T-helper 9 cell (primary cell): ENCODE measurements at places on chromosomes 7 and 10.

- DNase-seq = no peak
These were observed 62.7 kb upstream of the ZPBP start for GRCh38 chr7:50155755-50156154.

DNA sequence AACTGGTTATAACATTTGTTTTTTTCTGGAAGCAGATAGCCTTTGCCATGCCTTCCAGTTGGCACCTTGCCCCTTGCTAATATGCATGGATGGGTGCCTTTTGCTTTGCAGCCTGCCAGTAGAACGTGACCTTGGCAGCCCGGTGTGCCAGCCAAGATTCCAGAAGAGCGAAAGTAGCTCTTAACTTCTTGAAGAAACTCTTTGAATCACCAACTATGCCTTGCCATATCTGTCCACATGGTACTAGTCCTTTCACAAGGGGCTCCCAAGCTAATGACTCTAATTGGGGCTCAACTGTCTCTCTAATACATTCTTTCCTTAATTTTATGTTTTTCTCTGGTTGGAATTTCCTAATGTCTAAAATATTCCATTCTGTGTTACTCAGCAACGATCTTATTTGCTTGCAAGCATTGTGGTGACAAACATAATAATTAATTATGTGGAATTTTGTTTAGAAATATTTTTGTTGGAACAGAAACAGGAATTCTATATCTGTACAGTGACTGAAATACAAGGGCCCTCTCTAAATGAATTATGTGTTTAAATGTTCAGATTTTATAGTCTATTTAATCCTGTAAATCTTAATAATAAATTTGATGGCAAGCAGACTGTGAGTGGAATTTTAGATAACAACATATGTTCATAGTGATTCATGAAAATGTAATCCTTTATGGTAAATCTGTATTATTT is 45.8 kb downstream of the HDAC9 start:
- no peak for DNase-seq

GRCh38 chr7:138204285-138204981 is 128.2 kb downstream of the AKR1D1 start:
- DNase-seq = no peak

DNA sequence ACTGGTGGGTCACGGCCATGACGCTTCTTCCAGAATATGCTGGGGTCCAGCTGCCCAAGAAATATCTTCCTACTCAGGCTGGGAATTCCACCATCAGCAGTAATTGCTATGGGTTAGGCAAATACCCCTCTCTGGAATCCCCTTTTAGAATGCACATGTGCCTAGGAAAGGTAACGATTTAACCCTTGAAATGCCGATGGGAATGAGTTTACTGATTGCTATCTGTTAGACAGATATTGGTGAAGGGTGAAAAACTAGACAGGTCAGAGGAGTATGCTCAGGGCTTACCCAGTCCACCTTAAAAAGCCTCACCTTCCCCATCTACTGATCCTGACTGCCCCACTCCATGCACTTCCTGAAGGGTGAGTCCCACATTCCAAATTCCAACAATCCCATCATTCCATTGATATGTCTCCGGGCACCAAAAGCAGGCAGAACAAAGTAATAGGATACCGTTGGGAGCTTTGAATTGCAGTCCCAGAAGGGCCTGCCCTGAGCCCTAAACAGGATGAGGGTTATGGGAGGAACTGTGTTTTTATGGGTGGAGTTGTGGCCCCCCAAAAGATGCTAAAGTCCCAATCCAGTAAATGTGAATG is 59.3 kb downstream of the DLG5 start:
- DNase-seq = no peak

- DNase-seq = no peak
These were observed 87.7 kb downstream of the WDR11 start for GRCh38 chr10:120938822-120939221.

DNA sequence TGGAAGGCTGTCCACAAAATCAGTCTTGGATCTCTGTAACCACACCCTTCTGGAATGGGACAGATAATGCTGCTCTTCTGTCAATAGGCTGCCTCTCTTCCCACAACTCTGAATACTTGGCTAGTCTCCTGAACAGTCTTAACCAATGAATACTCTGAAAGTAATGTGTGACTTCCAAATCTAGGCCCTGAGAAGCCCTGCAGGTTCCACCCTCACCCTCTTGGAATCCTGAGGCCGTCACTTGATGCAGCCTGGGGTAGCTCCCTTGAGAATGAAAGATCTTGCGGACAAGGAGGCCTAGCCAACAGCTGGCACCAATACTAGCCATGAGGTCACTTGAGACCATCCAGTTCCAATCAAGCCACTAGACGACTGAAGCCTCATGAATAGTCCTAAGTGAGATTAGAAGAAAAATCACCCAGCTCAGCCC is 109.2 kb downstream of the ARHGAP12 start:
- no peak for DNase-seq

- no peak for DNase-seq
These were observed 93.5 kb downstream of the WNT2 start for GRCh38 chr7:117229350-117229749.

GRCh38 chr7:107147464-107148393 is 21.1 kb upstream of the HBP1 start:
- no peak for DNase-seq

GRCh38 chr10:63431962-63432797 is 33.6 kb downstream of the JMJD1C start:
- DNase-seq = no peak

DNA sequence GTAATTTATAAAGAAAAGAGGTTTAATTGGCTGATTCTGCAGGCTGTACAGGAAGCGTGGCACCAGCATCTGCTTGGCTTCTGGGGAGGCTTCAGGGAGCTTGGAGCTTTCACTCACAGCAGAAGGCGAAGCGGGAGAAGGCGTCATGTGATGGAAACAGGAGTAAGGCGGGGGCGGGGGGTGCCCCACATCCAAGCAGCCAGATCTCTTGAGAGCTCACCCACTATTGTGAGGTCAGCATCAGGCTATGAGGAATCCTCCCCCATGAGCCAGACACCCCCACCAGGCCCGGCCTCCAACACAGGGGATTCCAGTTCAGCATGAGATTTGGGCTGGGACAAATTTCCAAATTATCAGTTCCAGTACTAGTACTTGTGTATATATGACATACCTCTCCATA is 46.2 kb downstream of the WDR37 start:
- no peak for DNase-seq

GRCh38 chr10:79457256-79457785 is 11.9 kb upstream of the ZCCHC24 start:
- DNase-seq = no peak

- no peak for DNase-seq
These were observed 17.3 kb upstream of the SEMA3C start for GRCh38 chr7:80935991-80936780.

GRCh38 chr7:1981878-1982230 is 250.9 kb downstream of the MAD1L1 start:
- no peak for DNase-seq

DNA sequence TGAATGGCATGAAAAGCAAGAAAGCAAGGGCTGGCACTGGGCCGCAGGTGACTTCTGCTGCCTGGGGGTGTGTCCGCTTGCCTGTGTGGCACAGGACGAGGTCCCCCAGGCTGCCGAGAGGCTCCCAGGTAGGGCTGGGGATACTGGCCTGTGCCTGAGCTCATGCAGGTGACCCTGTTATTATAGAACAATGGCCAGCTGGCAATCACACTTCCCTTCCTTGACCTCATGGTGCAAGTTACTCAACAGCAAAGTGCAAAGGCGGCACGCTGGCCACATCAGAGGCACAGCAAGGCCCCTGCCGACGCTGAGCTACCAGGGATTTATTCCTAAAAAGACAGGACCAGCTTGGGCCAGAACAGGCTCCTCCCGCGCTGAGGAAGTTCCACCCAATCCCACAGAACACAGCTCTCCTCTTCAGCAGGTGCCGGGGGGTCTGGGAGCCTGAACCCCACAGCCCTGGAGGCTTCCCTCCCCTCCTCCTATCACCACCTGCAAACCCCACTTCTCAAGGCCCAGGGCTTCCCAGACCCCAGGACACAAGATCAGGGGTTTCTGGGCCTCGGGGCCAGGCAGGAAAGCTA is 1.4 kb upstream of the ADAM8 start:
- DNase-seq = no peak

GRCh38 chr10:132640326-132641125 is 102.9 kb downstream of the INPP5A start:
- DNase-seq = no peak

DNA sequence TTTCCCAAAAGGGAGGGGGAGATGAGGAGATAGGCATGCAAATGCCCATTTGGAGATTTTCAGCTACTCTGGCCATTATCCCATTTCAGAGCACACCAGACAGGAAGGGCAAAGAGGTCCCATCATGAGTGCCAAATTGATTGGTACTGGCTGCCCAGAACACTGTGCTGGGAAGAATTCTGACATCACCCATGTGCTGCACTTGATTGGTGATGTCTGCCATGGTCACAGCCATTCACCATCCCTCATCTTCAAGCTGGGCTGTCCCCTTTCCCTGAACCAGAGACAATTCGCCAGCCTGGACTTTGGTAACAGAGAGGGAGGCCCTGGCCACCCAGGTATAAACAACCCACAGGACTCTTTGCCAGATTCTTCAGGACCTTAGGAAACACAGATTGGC is 23.2 kb upstream of the RADIL start:
- no peak for DNase-seq

DNA sequence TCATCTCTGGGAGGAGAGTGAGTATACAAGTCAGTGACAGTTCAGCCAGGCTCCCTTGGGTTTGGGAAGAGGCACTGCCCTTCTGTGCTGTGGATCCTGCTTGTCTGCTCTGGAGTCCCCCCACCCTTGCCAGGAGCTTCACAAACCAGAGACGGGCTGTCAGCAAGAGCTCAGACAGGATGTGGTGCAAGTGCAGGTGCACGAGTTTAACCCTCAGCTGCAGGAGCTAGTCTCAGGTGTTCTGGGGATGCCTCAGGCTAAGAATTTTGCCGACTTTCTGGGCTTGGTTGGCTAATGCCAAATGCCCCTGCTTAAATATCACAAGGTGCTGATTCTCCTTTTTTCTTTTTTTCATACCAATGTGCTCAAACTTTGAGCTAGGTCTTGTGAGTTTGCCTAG is 22.3 kb downstream of the ZNF783 start:
- DNase-seq = peak; percentile 38
